ENCODE measurements at places on chromosomes 13 and 19.

DNA sequence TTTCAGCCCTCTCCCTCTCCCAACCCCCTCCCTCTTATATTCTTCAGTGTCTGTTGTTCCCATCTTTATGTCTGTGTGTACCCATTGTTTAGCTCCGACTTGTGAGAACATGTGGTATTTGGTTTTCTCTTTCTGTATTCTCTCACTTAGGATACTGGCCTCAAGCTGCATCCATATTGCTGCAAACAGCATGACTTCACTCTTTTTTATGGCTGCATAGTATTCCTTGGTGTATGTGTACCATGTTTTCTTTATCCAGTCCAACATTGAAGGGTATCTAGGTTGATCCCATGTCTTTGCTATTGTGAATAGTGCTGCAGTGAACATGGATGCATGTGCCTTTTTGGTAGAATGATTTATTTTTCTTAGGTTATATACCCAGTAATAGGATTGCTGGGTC lies 17.8 kb downstream of the NHLRC3 start:
- no peak for DNase-seq

DNA sequence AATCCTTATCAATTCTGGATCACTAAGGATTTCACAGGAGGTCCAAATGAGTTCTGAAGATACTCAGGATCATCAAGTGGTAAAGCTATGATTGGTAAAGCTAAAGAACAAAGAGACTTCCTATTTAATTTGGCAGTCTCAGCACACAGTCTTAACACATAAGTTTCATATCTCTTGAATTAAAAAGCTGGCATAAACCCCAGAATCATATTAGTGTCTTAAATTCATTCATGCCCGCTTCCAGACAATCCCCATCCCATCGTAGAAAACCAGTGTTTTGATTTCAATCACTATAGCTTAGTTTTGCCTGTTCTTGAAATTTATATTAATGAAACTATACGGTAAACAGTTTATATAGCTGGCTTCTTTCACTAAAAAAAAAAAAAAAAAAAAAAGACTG lies 278.7 kb downstream of the DIAPH3 start:
- DNase-seq = no peak

DNA sequence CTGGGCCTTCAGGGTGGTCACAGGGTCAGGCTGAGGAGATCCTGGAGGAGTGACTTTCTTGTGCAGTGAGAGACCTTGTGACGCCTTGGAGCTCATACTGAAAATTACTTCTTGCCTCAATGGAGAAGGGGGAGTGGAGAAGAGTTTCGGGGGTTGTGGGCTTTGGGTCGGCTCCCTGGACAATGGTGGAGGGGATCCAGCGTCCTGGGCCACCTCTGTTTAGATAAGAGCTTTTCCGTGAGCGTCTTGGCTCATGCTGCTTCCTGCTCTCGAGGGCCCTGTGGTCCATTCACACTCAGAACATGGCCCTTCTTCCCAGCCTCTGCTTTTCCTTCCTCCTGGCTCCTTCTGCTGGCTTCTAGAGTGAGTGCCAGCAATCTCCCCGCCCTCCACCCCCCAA lies 81.9 kb downstream of the FLT1 start:
- no peak for DNase-seq

DNA sequence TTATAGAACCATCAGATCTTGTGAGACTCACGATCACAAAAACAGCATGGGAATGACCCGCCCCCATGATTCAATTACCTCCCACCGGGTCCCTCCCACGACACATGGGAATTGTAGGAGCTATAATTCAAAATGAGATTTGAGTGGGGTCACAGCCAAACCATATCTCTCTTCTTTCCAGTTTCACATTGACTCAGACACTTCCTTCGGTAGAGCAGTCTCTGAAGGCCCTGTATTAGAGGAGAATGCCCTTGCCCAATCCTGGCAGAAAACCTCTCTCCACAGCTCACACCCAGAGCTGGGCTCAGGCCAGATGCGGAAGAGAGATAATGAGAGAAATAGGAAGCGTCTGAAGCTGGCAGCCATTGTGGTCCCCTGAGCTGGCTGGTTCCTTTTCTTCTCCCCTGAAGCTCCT lies 72.4 kb upstream of the CLDN10 start:
- peak; percentile 24 for DNase-seq

GRCh38 chr13:24821207-24821606 lies 57.2 kb downstream of the RNF17 start:
- no peak for DNase-seq

GRCh38 chr13:43355774-43356173 lies 332.4 kb downstream of the DNAJC15 start:
- no peak for DNase-seq

- no peak for DNase-seq
Measured at GRCh38 chr13:29448174-29448573, 147.3 kb downstream of the SLC7A1 start.

DNA sequence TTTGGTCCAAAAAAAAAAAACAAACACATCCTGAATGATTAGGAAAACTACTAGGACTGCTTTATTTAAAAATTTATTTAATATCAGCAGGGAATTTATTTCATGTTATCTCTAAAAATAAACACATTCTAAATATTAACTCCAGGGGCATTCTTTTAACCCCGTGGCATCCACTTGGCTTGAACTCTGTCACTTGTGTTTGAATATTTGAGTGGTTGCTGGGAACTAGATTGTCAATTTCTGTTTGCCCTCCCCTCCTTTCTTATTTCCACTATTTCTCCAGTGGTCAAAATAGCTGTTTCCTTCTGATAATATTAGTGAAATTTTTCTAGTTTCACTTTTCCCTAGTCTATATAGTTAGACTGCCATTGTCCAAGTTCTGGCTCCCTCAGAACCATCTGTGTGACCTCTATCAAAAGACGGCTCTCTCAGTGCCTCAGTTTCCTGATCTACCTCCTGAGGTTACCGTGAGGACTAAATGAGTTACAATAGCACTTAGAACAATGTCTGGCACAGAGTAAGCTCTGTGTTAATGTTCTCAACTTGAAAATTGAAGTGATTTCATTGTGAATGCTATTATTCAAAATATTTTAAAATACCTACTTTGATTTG lies 107.3 kb downstream of the FGF14 start:
- DNase-seq = no peak

DNA sequence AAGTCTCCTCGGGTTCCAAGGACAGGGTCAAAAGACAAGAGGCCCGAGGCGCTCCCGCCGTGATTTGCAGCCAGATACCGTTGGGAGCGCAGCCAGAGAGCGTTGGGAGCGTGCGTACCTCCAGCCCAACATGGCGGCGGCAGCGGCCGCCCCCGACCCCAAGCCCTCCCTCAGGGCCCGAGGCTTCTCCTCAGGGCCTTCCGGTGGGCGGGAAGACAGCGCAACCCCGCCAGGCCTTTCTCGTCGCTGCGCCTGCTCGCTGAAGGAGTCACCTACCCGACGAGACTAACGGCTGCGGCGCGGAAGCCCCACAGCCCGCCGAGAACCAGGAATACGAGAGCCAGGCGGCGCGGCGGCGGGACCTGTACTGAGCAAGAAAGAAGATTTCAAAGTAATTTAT lies 3.2 kb upstream of the ZNF850 start:
- DNase-seq = no peak

DNA sequence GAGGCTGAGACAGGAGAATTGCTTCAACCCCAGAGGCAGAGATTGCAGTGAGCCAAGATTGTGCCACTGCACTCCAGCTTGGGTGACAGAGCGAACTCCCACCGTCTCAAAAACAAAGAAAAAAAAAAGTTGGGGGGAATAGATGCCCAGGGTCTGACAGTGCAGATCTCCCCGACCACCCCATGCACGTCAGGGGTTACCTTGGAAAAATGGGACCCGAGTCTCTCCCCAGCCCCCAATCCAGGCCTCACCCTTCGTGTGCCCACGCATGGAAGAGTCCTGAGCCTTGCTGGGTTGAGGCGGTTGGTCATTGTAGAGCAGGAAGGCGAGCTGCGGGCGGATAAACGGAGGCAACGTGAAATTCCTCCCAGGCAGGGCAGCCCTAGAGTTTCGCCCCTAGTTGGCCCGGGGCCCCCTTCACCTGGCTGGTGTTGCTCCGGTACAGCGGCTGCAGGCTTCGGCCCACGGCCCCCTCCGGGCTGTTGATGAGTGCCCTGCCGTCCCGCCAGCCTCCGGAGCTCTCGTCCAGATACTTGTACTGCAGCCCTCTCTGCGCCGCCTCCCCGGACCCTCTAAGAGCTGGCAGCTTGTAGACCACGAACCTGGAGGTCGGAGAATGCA lies 588 bp downstream of the DNASE2 start:
- peak; percentile 29 for DNase-seq

- no peak for DNase-seq
Measured at GRCh38 chr13:37632294-37632693, 33.7 kb upstream of the POSTN start.

GRCh38 chr19:50417111-50418081 lies 1.3 kb upstream of the SPIB start:
- DNase-seq = no peak

- DNase-seq = no peak
Measured at GRCh38 chr13:51026016-51026415, 85.1 kb downstream of the C13orf42 start.
